IMR-90 (cell line): ENCODE measurements at places on chromosomes 5 and 9. TPM values are rescaled to one million over a fixed set of nuclear protein-coding genes. Genes with fewer than 3 reads are reported as not detected.

DNA sequence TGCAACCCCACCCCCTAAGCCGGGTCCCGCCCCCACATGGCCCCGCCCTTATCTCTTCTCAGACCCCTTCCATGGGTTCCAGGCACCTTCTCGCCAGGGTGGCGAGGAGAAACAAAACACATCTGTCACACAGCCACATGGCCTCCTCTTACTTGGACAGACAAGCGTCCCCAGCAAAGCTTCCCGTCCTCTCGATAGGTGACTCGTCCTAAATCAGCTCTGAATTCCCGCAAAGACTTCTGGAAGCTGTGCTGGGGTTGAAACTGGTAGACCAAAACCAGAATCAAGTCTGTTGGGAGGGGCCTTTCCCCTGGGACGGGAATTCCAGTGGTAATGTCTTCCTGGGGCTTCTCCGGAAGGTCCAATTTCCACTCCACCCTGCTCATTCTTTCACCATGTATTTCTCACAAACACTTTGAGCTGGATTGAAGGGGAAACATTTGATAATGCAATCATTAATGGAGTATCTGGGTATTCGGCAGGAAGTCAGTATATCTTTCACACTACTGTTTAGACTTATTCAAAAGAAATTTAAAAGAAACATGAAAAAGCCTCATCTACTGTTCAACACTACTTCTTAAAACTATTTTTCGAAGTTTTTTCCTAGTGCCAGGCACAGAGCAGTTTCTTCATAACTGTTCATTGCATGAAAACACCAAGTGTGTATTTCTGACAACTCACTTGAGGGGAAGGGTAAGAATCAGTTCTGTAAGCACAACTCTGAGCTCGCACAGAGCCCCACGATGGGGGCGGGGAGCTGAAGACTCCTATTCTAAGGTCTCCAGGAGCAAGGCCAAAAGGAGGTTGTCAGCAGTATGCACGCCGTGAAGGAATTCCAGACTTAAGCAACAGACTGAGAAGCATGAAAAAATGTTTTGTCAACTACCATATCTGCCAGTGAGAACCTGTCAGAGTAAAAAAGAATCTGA, 644 bp upstream of the CTNNAL1 start:
- peaks cover 2% of the 10 kb centered on the region for H3K36me3 ChIP-seq
- peak overlapping the region; percentile 56 for H3K4me3 ChIP-seq
- H3K27me3 ChIP-seq, result no peaks in the 10 kb centered on the region

- DNase-seq, result peak; percentile 68
- H3K4me1 ChIP-seq, result peaks cover 6% of the 10 kb centered on the region
- H3K27me3 ChIP-seq, result peaks cover 2% of the 10 kb centered on the region; the same call in 1 of the 2 replicates
- H3K36me3 ChIP-seq, result no peaks in the 10 kb centered on the region
- H3K27ac ChIP-seq, result no peak overlapping the region
Observed at GRCh38 chr5:66246608-66247007, 102.5 kb downstream of the SREK1 start.

- H3K27me3 ChIP-seq, result no peaks in the 10 kb centered on the region
- no peak overlapping the region for H3K4me3 ChIP-seq
Observed at GRCh38 chr5:40733879-40734563, 21.7 kb downstream of the TTC33 start.

DNA sequence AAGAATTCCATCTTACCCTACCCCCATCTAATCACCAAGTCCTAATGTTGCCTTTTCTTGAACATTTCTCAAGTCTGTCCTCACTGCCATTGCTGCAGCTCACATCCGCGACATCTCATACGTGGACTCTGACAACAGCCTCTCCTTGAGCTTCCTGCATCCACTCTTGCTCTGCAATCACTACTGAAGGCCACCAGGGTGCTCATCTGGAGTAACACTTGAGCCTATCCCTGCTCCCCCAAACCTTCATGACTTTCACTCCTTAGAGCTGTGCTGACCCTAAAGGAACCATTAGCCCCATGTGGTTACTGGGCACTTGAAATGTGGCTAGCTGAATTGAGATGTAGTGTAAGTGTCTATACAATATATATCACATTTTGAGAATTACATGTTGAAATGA, 46.4 kb upstream of the CTXN3 start:
- peaks cover 8% of the 10 kb centered on the region for H3K27me3 ChIP-seq
- no peaks in the 10 kb centered on the region for H3K36me3 ChIP-seq
- H3K4me1 ChIP-seq, result no peaks in the 10 kb centered on the region

DNA sequence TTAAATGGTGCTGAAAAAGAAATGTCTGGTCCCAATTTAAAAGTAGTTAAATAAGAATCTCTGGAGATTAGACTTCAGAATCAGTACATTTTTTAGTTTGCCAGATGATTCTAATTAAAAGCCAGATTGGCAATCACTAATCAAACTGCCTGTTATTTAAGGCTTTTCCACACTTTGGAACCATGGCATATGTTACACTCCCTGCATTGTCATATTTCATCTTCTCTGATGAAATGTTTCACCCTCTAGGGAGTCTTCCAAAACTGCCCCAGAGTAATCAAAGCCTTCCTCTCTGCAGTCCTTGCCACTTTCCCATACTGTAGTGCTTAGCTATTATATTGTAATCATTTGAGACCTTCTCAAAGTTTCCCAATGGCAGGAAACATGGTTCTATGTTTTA, 17.5 kb upstream of the OR13C9 start:
- H3K27ac ChIP-seq, result no peak overlapping the region
- H3K27me3 ChIP-seq, result no peaks in the 10 kb centered on the region
- DNase-seq, result no peak
- H3K4me1 ChIP-seq, result no peaks in the 10 kb centered on the region
- H3K4me3 ChIP-seq, result no peak overlapping the region

GRCh38 chr5:93078082-93079038, 502.7 kb downstream of the NR2F1-AS1 start:
- peak overlapping the region; percentile 97 for H3K27ac ChIP-seq
- H3K36me3 ChIP-seq, result no peaks in the 10 kb centered on the region
- peak overlapping the region; percentile 29 for H3K4me3 ChIP-seq
- no peaks in the 10 kb centered on the region for H3K27me3 ChIP-seq

DNA sequence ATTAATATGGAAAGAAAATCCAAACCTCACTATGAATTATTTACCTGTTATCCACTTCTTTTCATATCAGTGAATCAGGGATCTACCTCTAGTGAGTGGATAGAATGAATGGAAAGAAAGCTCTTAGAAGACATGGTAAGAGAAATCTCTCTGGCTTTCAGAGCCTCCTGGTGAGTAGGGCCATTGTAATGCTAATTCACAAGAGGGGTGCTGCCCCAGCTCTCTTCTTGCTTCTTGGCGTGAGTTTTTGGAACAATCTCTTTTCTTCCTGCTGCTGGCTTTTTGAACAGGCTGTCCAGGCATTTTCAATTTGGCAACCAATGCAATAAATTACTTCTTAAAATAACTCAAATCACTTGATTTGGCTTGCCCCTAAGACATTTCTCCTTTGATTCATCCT, 49.9 kb upstream of the KCNN2 start:
- no peak overlapping the region for H3K4me3 ChIP-seq
- peaks cover 3% of the 10 kb centered on the region; the same call in 1 of the 2 replicates for H3K4me1 ChIP-seq
- no peaks in the 10 kb centered on the region for H3K36me3 ChIP-seq
- no peaks in the 10 kb centered on the region for H3K27me3 ChIP-seq
- no peak for DNase-seq

Gene C9orf153
- total RNA-seq, result not detected in 2 replicates

Gene PARP8
- total RNA-seq, result 8.2 and 8.6 TPM in 2 replicates

DNA sequence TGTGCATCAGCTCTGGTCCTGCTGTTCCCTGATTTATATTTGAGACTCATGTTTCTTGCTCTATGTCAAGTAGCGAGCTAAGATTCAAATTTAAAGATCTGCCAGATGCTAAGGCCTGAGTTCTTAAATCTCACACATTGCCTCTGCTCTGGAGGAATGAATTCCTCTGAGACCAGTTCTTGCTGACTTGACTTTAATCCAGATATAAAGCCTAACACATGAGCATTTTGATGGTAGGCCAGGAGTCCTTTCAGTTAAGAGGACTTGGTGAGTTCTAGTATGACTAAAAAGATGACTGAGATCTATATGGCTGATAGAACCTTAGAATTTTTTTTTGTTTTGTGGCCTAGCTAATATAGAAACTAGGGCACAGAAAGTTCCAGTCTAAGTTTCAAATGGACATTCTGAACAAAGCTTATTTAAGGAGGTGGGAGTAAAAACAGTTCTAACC, 1.3 kb upstream of the INIP start:
- H3K27me3 ChIP-seq, result no peaks in the 10 kb centered on the region
- no peaks in the 10 kb centered on the region for H3K36me3 ChIP-seq
- no peaks in the 10 kb centered on the region for H3K4me1 ChIP-seq
- H3K4me3 ChIP-seq, result no peak overlapping the region
- H3K27ac ChIP-seq, result no peak overlapping the region
- no peak for DNase-seq
